ENCODE measurements at places on chromosomes 13 and 19.

DNA sequence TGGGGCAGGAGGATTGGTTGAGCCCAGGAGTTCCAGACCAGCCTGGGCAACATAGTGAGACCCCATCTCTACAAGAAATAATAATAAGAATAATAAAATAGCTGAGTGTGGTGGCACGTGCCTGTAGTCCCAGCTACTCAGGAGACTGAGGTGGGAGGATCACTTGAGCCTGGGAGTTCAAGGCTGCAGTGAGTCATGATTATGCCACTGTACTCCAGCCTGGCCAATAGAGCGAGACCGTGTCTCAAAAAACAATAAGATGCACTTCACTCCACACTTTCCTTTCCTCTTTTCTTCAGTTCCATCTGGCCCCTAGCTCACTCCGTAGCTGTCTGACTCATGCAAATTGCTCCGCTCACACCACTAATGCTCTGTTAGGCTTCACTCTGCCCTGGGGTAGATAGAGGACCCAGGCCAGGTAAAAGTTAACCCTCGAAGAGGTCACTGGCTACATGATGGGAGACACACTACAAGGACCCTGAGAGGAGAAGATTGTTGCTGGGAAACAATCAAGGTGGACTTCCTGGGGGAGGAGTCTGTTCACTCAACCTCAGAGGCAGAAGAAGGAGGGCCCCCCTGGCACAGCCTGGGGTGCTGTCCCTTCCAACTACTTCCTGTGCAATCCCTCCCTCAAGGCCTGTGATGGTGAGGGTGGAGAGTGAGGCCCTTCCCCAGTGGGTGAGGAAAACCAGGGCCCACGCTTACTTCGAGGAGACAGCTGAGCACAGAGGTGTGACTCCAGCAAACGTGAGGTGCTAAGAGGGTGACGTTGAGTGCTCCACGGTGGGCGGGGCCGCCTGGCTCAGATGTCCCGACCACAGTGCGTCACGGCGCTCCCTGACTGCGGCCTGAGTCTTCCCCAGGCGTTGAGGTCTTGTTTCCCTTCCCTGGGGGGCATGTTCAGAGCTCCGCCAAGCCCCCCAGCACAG lies 8.8 kb upstream of the TNFSF9 start:
- peak; percentile 46 for DNase-seq

DNA sequence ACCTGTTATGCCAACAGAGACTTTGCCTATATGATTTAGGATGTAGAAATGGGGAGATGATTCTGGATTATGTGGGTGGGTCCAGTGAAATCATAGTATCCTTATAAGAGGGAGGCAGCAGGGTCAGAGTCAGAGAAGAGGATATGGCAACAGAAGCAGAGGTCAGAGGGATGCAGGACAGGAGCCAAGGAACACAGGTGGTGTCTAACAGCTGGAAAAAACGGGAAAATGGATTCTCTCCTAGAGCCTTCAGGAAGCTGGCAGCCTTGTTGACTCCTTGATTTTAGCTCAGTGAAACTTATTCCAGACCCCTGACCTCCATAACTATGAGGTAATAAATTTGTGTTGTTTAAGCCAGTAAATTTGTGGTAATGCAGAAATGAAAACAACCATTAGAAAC lies 28.8 kb upstream of the OXGR1 start:
- no peak for DNase-seq

DNA sequence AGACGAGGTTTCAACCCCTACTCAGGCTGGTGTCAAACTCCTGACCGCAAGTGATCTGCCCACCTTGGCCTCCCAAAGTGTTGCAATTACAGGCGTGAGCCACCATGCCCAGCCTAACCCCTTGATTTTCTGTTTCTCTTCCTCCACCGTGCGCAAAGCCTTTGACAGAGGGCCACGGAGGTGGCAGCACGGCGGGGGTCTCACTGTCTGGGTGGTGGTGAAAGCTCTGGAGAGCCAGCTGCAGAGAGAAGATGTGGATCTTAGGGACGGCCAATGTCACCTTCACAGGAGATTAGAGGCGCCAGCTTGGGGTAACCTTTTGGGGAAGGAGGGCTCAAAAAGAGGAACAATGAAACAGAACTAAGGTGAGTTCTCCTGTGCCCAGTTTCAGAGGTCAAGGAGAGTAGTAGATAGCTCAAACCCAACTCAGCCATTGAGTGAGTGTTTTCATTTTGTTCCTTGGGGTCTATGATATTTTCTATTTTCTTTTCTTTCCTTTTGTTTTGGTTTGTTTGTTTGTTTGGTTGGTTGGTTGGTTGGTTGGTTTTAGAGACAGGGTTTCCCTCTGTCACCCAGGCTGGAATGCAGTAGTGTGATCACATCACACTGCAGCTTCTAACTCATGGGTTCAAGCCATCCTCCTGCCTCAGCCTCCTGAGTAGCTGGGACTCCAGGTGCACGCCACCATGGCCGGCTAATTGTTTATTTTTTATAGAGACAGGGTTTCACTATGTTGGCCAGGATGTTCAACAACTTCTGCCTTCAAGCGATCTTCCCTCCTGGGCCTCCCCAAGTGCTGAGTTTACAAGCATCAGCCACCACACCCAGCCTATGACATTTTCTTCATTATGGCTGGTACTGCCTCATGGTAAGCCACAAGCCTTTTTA lies 37.7 kb downstream of the GPR42 start:
- DNase-seq: no peak

DNA sequence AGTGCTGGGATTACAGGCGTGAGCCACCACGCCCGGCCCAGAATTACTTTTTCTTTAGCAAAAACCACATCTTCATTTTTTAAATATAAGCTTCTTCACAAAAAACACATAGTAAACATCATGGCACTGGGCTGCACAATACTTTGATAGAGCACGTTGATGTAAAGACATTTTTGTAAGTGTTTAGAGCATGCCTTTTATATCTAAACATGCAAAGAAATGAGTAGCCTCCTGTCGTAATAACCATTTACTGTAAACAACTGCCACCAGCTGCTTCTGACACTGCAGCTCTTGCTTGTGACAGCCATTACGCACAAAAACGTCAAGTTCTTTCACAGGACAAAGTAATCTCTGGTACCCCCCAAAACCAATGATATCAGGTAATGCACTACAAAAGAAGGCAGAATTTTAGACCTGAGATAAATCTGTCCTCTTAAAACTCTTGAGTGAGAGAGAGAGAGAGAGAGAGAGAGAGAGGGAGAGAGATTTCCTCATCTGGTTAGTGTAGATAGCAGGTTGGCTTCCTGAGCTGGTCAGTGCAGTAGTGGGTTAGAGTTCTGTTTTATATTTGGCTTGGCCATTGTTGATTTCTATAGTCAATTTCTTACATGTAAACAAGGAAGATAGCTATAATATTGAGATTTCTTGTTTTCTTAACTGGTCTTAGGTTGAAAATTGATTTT lies 6.7 kb upstream of the ZNF548 start:
- DNase-seq: no peak

DNA sequence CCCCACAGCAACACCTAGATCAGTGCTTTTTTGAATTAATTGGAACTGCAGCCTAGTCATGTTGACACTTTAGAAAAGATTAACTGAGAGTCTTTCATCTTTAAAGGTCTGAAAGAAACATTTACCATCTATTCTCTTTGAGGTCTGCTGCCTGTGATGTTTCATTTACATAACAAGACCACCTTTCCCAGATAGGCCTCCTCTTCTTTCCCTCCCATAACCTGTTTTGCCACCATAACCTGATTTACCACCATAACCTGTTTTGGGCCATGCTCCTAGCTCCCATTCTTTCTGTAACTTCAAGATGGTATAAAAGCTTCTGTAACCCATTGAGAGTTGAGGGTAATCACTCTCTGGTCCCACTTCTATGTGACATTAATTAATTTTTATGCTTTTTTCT lies 320.8 kb downstream of the PCDH20 start:
- DNase-seq: no peak

DNA sequence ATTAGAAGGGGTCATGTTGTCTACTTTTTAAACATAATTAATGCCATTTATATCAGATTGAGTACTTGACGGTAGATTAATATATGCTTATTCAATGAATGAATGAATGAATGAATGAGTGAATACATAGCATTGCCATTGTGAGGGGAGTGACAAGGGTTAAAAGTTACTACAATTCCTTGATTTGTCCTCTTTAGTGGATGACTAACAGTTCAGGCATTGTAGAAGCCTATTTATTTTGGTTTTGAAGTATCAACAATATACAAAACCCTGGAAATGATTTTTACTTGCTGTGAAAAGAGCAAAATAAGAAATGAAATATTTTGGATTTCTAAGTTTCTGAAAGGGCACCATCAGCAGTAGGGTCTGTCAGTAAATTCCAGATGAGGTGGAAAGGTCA lies 122.7 kb downstream of the CYSLTR2 start:
- no peak for DNase-seq

DNA sequence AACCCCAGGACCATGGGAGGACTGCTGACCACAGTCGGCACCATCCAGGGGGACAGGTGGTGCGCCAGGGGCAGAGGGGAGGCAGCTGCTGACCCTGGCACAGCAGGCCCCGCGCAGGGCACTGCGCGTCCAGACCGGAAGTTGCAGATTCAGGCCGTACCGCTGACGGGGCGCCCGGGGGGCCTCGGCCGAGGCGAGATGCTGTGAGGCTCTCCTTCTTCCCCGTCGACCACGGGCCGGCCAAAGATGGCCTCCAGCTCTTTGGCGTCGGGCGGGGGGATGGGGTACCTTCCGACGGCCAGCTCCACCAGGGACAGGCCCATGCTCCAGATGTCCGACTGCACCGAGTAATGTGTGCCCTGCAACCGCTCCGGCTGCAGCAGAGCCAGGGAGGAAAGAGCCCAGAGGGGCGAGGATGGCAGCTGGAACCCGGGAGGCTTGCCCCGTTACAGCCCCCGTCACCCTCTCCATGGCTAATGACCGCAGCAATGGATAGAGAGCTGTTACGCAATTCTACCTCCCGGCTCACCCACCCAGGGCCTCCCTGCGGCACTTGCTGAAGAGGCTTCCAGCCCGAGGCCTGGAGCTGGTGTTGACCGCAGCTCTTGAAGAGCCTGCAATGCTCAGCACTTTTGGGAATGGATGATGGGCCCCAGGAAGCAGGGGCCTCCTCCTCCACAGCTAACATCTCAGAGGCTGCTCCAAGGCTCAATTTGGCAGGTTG lies 24.7 kb downstream of the MAP2K2 start:
- no peak for DNase-seq

DNA sequence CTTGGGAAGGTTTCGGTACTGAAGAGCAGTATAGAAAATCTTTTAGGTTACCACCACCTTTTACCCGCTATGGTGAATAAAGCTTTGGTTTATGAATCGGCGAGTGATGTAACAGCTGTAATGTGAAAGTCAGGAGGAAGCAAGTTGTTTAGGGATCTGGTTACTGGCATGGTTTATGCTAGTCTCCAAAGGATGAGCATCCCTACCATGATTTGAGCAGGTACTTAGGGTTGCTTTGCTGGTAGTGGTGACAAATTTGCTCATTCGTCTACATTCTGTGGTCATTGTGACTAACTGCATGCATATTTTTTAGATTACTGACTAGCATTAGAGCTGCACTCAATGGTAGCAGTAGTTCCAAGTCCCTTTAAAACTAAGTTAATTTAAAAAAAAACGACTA lies 104.1 kb downstream of the FRY start:
- DNase-seq: no peak

DNA sequence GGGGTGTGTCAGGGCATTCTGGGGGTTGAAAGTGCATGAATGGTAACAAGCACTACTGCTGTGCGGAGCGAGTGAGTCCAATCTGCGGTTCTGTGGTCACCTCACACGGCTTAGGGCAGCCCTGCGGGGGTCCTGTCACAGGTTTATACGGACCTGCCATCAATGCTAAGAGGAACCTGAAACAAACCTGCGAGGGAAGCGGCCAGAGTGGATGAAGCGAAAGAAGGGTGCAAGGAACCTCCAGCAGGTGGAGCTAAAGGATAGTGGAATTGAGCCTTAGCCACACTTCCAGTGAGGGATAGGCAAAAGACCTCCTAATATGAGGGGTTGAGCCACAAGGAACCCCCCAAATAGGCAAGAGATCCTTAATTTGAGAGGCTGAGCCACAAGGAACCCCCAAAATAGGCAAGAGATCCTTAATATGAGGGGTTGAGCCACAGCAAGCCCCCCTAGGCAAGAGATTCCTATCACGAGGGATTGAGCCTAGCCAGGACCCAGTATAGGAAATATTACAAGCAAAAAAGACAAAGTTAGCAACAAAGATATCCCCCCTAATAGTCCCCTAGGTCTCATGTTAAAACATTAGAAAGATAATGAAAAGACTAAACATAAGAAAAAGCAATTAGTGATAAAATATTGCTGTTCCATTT lies 6.3 kb upstream of the ZNF69 start:
- DNase-seq: peak; percentile 24

GRCh38 chr13:22757530-22758120 lies 423.2 kb upstream of the SGCG start:
- DNase-seq: no peak

DNA sequence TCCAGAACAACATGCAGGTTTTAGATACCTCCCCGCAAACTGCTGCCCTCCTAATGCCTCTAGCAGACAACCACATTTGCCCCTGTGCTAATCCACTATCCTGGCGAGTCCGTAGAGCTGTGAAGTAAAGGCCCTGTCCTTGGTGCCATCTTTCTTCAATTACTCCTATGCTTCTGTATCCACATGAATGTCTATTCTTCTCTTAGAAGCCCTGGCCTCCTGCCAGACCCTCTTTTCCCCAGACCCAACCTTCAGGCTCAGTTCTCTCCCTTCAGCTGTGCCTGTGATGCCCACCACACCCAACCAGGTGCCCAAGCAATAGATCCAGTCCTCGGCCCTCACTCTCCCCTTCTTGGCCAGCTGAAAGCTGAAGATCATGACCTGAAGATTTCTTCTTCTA lies 31.1 kb upstream of the ZNF599 start:
- DNase-seq: no peak
